ENCODE measurements at places on chromosomes 11 and 22.

DNA sequence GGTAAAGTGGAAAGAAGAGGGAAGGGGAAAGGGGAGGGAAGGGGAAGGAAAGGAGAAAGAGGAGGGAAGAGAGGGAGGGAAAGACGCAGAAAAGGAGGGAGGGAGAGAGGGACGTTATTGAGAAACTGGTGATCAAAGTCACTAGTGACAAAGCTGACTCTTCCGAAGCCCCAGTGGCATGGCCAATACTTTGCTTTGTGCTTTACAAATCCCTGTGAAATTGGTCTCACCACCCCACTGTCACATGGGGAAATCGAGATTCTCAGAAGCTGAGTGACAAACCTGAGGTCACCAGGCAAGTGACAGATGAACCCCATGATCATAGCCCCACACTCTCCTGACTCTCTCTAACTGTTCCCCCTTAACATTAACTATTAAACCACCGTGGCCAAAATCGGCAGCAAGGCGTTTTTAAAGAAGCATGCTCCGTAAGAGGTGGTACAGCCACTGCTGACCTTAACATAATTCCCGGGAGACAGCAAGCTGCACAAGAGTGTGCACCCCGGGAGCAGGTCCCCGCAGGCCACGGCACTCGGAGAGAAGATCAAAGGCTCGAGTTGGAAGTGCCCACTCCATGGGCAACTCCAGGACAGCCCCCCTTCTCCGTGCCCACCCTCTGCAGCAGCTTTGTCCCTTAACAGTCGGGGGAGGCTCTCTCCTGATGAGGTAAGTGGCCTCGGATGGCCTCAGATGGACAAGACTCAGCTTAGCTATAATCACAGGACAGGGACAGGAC lies 34.8 kb downstream of the CELSR1 start:
- no peak for DNase-seq

DNA sequence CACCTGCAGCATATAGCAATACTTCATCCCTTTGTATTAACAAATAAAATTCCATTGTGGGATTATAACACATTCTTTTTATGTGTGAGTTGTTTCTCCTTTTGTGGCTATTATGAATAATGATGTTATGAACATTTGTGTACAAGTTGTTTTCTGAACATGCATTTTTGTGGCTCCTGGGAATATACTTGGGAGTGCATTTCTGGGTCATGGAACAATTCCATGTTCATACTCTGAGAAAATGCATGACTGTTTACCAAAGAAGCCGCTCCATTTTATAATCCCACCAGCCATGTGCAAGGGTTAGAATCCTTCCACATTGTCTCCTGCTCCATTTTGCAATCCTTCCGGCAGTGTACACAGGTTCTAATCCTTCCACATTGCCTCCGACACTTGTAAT lies 713.8 kb downstream of the TBC1D22A start:
- DNase-seq, result no peak

DNA sequence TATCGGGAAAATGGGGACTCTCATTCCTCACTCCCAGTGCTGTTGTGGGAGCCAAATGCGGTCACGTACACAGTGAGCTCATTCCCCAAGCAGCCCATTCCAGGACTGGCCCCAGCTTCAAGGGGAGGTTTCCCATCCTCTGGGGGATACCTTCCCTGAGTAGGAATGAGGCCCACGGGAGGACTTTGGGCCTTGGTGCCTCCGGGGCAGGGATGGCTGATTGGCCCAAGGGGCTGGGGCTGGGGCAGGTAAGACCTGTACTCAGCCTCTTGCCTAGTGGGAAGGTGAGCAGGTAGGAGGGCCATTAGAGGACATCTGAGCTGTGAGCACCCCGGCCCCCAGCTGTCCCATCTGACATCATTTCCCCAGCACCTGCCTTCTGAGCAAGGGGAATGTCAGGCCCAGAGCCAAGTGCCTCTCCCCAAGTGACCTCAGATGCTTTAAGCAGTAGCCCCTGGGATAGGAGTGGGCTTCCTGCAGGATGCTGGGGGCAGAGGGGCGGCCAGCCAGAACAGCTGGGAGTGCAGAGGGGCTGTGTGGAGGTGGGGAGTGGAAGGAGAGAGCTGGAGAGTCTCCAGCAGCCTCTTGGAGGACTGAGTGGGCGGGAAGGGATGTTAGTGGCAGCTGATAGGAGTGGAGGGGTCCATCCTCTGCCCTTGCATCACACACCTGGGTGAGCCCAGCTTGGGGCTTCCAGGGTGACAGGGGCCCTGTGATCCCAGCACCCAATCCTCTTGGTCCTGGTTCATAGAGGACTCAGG lies 58.4 kb downstream of the CD82 start:
- DNase-seq, result peak; percentile 3

DNA sequence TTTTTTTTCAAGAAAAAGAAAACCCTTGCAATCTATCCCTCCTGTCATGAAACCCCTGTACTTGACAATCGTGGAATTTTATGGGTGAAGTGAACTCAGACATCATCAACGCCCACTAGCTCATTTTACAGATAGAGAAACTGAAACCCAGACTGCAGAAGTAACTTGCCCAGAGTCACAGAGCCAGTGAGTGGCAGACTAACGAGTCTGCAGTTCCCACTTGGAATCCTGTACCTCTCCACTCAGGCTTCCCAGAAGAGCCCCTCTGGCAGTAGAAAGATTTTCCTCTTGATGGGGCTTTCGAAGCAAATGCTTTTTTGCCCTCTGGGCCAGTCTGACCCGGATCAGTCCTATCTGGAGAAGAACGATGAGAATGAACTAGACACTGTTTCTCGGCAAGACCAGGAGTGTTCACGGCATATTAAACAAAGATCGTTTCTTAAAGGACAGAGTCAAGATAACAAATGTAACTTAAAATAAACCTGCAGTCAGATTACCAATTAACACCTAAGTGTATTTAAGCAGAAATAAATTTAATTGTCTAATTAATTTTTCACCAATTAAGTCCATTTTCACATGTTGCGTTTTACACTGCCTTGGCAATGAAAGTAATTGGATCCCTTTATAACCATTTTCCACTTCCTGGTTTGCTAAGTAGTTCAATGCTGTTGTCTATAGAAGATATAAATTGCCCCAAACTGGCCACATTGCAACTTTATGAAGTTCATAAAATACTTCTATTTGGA lies 61.3 kb upstream of the CREB3L1 start:
- no peak for DNase-seq

DNA sequence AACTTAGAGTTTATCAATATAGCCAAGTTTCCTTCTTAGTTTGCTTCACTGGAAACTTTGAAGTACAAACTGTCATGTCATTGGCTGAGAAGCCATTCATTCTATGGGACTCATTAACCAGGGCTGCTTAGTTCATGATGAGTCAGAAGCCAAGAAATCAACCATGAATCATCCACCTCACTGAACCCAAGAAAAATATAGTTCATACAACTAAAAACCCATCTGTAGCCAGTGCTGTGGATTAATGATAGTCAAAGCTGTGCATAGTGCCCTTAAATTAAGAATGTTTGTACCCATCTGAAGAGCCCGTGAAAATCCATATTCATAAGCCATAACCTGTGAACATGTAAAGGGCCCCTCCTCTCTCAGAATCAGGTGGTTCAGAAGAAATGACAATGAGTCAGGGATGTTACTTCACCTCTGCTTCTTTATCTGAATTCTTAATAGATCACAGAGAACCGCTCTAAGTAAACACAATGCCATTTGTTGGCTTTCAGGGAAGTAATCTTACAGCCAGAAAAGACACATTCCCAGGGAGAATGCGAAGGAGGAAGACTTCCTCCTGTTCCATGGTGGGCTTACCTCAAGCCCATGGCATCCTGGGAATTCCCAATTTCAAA lies 25.4 kb downstream of the MMP20 start:
- DNase-seq, result no peak

DNA sequence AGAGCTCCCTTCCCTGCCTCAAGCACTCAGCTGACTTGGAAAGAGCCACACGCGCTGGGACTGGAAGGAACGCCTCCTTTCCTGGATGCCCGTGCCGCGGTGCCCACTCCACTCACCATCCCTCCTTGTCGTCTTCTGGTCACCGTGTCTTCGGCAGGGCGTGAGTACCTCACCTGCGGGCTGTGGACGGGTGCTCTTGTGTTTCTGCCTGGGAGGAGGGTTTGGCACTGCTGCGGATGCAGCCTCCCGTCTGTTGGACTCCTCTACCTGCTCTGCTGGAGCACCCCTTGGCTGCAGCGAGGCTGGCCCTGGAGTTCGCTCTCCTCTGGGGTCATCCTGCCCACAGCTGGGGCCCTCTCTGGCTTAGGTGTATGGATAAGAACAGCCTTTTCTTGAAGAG lies 612.7 kb downstream of the BRD1 start:
- no peak for DNase-seq

GRCh38 chr22:20232781-20233180 lies 35.3 kb downstream of the RTN4R start:
- DNase-seq, result no peak

- no peak for DNase-seq
Observed at GRCh38 chr11:61121917-61122316, 19.6 kb downstream of the CD5 start.

GRCh38 chr11:114350022-114350421 lies 50.3 kb downstream of the C11orf71 start:
- DNase-seq, result no peak

GRCh38 chr11:73416786-73417185 lies 40.6 kb downstream of the RELT start:
- no peak for DNase-seq

- DNase-seq, result no peak
Observed at GRCh38 chr11:72226701-72227100, 2.1 kb downstream of the INPPL1 start.

- DNase-seq, result no peak
Observed at GRCh38 chr11:24900960-24901549, 404.2 kb downstream of the LUZP2 start.

- DNase-seq, result no peak
Observed at GRCh38 chr11:7175007-7175406, 76.7 kb upstream of the SYT9 start.

GRCh38 chr22:32206774-32207758 lies 2.2 kb upstream of the RFPL2 start:
- no peak for DNase-seq

- no peak for DNase-seq
Observed at GRCh38 chr11:123428116-123428715, 1.9 kb upstream of the GRAMD1B start.

DNA sequence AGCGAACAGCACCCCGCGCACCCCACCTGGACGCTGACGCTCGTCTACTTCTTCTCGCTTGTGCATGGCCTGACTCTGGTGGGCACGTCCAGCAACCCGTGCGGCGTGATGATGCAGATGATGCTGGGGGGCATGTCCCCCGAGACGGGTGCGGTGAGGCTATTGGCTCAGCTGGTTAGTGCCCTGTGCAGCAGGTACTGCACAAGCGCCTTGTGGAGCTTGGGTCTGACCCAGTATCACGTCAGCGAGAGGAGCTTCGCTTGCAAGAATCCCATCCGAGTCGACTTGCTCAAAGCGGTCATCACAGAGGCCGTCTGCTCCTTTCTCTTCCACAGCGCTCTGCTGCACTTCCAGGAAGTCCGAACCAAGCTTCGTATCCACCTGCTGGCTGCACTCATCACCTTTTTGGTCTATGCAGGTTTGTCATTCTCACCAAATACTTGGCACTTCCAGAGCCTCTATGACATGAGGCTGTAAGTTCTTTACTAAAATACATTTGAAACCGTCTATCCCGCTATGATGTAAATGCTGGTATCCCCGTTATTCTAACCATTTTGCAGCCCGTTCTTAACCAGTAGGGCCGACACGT lies 535 bp downstream of the AQP11 start:
- no peak for DNase-seq

DNA sequence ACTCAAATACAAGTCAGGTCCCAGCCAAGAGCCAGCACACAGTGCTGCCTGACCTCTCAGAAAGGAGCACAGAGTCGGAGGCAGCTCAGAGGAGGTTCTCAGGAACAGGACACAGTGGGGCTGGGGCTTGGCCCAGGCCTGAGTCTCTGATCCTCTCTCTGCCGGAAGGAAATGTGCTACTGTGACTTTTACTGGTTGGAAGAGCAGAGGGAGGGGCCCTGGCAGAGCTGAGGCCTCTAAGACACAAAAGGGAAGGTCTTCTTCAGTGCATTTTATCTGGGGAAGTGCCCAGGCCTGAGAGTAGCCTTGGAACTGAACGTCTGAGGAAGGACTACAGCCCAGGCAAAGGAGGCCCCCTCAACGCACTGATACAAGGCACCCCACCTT lies 16.2 kb upstream of the CASTOR1 start:
- peak; percentile 59 for DNase-seq

GRCh38 chr11:12882670-12883069 lies 126.4 kb upstream of the RASSF10 start:
- no peak for DNase-seq

- DNase-seq, result no peak
Observed at GRCh38 chr11:11577932-11578911, 43.6 kb downstream of the GALNT18 start.

GRCh38 chr11:95977534-95978174 lies 53.7 kb upstream of the MTMR2 start:
- no peak for DNase-seq

GRCh38 chr11:120184371-120184945 lies 26.4 kb upstream of the OAF start:
- no peak for DNase-seq

GRCh38 chr22:38257181-38257580 lies 15.6 kb downstream of the TMEM184B start:
- DNase-seq, result no peak

DNA sequence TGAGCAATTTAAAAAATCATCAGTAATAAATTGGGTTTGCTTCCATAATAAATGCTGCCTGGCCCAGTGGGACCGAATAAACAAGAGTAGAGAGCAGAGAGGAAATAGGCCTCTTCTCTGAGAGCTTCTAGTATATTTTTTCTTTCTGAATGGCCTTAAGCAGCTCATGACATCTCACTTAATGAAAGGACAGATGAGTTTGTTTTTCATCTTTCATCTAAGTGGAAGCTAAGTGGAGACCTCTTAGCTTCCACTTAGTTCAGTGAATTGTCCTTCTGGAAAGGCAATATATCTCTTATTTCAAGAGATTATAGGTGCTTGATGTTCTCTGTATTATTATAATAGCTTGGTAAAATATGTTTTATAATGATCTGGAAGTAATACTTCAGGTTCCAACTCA lies 245.9 kb upstream of the ANO3 start:
- DNase-seq, result no peak

DNA sequence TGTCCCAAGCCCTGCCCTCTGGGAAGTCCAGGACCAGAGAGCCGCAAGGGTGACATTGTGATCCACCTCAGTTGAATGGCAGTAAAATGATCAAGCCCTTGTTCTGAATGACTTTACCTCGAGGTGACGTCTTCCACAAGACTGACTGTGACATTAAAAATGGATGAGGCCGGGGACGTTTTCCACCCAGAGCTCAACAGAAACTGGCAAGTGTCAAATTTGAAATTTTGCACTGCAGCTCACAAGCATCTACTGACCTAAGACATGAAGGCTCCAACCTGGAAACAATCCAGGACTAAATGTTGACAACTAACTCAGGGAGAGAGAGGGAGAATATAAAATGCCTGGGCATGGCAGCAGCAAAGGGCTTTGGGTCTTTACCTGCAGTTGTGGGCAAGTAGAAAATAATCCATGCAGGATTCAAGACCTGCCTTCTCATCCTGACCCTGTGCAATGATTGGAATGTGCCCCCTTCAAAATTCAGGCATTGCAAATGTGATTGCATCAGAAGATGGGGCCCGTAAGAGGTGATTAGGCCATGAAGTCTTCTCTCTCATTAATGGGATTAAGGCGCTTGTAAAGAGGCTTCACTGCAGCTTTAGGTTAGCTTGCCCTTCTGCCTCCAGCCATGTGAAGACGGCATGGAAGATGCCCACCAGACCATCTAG lies 33.6 kb upstream of the CLMP start:
- DNase-seq, result no peak

GRCh38 chr11:80565231-80565630 lies 1124.4 kb upstream of the TENM4 start:
- DNase-seq, result no peak

Measured in GM12892 (cell line).